ENCODE measurements at places on chromosomes 2 and 18.

DNA sequence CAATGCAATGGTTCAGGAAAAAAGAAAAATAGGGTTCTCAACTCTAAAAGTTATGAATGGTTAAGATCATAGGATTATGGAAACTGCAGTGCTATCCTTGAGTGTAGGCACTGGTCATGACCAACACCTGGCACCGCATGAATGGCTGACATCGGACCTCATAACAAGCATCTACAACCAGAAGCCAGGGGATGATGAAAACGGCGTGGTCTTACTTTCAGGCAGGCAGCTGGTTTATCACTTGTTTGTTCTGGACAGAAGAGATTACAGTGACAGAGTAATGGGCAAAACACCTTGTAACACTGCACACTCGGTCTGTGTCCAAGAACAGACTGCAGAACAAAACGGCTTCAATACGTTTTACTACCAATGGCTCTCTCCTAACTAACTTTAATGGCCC, 132.8 kb downstream of the STK39 start:
- no peak for DNase-seq

DNA sequence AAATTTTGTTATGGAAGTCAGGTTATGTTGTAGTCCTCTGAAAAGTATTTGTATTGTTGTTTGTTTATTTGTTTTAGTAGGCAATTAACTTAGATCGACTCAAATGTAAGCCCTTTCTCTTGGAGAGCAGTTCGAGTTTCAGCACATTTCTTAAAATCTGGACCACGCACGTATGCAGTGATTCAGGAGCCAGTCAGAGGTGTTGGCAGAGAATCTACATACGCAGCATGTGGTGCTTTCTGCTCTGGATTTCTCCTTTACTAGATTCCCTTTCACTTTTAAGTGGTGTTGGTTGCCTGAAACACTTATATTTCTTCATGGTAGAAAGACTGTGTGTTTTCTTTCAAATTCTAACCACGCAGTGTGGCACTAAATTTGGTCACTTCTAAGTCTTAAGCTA, 773.9 kb upstream of the LRATD1 start:
- DNase-seq: no peak

DNA sequence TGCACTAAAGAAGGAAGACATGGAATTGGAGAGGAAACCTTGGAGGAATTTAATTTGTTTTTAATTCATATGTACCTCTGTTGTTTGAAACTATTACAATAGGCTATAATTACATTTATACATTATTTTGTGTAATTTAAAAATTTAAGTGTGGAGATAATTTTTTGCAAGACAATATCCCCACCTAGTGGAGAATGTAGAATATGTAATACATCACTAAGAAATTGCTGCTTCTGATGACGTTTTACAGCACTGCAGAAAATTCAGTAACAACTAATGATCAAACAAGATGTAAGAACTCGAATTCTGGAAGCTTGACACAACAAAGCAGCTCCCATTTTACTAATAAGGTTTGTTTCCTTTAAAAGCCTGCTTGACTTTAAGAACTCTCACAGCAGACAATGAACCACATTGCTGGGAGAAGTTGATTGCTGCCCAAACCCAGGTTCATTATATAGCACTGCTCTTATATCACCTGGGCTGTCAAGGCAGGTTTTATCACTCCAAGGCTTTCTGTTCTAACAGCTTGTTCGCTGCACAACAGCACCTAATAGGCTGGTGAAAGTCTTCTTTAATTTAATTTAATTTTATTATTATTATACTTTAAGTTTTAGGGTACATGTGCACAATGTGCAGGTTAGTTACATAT, 53.4 kb downstream of the THADA start:
- peak; percentile 58 for DNase-seq

- no peak for DNase-seq
Observed at GRCh38 chr2:44716131-44716530, 225.4 kb upstream of the SIX3 start.

DNA sequence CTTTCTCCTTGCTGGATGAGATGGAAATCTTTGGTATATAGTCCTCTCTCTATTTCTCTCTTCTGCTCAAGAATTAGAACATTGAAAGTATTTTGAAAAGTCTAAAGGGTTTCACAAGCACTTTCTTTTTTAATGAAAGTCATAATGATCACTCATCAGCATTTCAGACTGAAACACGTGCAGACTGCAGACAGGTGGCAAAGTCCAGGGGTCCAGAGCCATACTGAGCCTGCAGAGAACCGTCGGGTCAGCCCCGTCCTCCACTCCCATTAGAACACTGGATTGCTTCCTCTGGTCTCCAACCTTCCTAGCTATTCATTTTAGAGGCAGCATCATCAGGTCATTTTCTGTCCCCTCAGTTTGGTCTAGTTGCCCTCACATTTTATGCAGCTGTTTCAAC, 3.1 kb downstream of the TMEM247 start:
- no peak for DNase-seq

- DNase-seq: no peak
Observed at GRCh38 chr2:30565851-30566358, 118.9 kb downstream of the LCLAT1 start.

GRCh38 chr2:109439390-109439786, 174.4 kb downstream of the SEPTIN10 start:
- no peak for DNase-seq
